ENCODE measurements at places on chromosomes 7 and 10.
A peak's percentile ranks its signal among the peaks of the same experiment; 100 is the strongest.

- peak; percentile 67 for DNase-seq
Measured at GRCh38 chr10:103667356-103667755, 173.9 kb downstream of the NEURL1 start.

DNA sequence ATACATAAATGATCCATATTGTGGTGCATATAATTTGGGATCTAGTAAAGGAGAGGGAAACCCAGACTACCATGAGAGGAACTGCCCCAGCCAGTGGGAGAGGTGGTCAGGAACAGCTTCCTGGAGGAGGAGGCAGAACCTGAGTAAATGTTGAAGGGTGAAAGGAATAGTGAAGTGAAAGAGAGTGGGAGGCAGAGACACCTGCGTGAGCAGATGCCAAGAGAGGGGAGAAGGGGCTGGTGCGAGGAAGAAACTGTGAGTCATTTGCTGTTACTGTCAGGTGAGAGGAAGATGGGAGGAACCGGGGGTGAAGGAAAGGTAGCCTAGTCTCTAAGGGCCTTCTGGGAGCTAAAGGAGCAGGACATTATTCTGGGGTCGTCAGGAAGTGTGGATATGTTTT lies 294.8 kb downstream of the GRID1 start:
- no peak for DNase-seq

DNA sequence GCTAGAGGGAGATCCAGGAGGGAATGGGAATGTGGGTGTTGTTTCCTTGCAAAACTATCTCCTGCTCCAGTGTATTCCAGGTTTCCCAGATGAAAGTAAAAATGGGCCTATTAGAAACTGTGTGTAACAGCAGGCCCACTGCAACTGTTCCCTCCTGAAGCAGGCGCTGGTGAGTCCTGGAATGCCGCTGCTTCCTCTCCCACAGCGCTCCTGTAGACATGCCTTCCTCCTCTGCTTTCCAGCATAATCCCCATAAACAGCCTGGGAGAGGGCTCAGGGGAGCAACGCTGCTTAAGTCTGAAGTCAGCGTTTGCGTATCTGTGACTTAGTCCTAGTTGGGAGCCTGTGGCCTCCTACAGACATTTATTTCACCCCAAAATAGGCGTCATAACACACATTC lies 551.0 kb upstream of the FOXK1 start:
- no peak for DNase-seq

DNA sequence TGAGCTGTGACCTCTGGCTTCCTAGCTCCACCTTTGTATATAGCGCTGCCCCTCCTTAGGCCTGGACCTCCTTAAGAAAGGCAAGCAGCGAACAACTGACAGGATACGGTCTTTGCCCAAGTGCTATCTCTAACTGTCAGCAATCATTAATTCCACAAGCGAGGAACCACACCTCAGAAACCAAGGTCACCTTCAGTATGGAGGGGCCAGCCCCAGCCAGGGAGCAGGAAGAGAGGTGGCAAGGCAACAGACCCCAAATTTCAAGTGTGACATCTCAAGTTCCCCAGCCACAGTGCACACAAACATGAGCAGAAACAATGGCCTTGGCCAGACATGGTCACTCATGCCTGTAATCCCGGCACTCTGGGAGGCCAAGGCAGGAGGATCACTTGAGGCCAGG lies 4.8 kb upstream of the AOC1 start:
- DNase-seq: no peak

- no peak for DNase-seq
Measured at GRCh38 chr10:48494073-48494472, 110.8 kb downstream of the ARHGAP22 start.

GRCh38 chr10:93680412-93681047 lies 21.9 kb downstream of the FRA10AC1 start:
- DNase-seq: peak; percentile 63
